ENCODE measurements at places on chromosomes 6 and 20.
A peak's percentile ranks its signal among the peaks of the same experiment; 100 is the strongest.

DNA sequence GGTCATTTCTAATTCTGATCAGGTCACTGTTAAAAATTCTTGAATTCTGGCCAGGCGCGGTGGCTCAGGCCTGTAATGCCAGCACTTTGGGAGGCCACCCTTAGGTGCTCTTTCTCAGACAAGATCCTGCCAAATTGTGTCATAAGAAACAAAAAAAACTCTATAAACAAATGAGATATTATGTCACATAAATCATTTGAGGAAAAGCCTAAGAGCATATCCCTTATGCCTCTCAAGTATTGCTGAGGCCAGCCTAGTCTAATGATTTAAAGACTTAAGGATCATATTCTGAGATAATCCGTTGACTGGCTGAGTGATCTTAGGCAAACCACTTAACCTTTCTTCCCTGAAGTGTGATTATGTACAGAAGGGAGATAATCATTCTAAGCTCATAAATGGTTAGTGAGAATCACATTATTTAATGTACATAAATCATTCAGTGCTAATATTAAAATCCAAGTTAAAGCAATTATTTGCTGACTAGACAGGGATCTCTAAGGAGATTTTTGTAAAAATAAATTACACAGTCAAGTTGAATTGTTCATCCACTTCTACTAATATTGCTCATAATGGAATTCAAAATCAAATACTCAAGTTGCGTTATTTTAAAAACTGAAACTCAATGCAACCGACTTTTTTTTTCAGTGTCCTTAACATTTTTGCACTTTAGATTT is 365.4 kb downstream of the PHF3 start:
- DNase-seq: no peak

DNA sequence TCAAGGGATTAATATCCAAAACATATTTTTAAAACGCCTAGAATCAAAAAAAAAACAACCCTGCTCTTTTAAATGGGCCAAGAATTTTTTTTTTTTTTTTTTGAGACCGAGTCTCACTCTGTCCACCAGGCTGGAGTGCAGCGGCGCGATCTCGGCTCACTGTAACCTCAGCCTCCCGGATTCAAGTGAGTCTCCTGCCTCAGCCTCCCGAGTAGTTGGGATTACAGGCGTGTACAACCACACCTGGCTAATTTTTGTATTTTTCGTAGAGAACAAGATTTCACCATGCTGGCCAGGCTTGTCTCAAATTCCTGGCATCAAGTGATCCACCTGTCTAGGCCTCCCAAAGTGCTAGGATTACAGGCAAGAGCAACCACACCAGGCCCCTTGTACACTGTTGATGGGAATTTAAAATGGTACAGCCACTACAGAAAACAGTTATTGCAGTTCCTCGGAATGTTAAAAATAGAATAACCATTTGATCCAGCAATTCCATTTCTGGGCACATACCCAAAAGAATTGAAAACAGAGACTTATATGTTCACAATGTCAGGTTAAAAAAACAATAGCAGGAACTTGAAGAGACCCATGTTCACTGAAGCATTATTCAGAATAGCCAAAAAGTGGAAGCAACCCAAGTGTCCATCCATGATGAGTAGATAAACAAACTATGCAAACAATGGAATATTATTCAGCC is 3.1 kb upstream of the MYL9 start:
- no peak for DNase-seq

DNA sequence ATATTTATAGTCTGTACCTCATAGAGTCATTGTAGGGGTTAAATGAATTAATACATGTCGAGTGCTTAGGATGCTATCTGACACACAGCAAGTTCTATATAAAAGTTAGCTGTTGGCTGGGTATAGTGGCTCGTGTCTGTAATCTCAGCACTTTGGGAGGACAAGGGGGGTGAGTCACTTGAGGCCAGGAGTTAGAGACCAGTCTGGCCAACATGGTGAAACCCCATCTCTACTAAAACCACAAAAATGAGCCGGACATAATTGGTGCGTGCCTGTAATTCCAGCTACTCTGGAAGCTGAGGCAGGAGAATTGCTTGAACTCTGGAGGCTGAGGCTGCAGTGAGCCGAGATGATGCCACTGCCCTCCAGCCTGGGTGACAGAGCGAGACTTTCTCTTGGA is 222.9 kb downstream of the UBE3D start:
- DNase-seq: peak; percentile 17

DNA sequence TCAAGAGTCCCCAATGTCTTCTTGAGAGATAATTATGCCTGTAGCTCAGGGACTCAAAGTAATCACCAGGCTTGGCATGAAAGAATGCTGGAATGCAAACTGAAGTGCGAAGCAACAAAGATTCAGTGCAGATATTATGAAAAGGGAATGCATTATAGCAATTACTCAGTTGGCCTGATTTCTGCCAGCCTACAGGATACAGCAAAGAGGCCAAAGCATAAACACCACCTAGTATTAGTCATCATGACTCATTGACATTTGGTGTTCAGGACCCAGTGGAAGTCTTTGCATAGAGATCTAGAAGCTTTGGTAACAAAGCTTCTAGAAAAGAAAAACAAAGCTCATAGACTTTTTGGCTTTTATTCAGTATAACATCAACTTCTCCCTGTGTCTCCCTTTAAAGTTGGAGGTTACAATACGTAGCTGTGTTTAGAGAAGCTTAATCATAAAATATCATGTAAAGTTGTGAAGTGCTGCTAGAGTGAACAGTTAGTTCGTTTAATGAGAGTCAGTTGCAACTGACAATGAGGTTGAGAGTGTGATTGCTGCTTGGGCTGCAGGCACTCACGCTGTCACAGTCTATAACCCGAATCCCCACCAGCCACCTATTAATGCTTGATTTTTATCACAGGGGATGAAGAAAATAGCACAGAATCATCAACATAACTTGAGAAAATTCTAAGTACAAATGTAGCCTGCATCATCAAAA is 932.7 kb downstream of the TFAP2A start:
- DNase-seq: peak; percentile 90

- no peak for DNase-seq
Measured at GRCh38 chr20:12203981-12204380, 286.3 kb downstream of the BTBD3 start.

DNA sequence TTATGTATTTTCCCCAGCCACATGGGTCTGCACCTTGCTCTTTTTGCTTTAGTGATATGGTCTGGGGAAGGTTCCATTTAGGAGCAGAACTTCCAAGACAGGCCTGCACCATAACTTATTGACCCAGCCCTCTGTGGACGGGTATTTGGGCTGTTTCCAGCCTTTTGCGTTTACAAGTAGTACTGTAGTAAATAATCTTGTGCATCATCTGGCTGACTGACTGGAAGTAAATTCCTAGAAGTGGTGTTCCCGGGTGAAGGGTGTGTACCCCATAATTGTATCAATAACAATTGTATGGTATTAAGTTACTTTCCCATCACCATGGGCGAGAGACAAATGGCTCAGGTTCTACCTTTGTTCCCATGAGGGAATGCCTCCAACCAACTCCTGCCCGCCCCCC is 31.6 kb downstream of the SPDEF start:
- no peak for DNase-seq

DNA sequence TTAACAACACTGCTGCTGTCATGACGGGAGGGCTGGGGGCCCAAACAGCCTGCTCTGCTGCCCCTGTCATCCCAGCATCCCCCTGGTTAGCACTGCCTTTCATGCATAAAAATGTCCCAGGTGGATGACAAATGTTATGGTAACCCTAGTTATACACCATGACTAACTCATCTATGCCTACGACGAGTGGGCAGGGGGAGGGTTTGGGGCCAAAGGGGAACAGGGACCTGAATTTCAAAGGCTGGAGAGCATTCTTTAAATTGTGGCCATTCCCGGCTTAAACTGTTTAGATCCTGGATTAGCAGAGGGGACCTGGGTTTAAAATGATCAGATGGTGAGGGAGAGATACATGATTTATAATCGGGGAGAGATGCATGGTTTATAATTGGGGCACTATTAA is 24.4 kb downstream of the GNAS-AS1 start:
- DNase-seq: no peak

GRCh38 chr6:55869674-55870073 is 5.7 kb downstream of the BMP5 start:
- DNase-seq: peak; percentile 28

DNA sequence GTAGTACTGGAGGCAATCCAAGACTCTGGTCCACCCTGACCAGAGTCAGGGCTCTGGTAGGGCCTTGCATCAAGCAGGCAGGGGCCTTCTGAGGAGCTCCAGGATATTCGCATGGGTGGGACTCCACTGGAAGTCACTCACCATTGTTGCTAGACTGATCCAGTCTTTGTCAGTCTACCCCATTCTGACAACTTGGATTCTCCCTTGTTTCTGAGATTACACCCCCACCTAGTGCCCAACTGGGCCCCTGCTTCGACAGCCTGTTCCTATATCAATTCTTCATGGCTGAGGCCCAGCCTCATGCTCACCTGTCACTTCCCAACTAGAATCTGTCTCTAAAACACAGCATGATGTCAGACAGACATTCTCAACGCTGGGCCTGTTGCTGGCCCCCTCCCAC is 5.2 kb downstream of the SLC35D3 start:
- DNase-seq: peak; percentile 8

GRCh38 chr6:119322034-119322433 is 27.5 kb downstream of the MAN1A1 start:
- no peak for DNase-seq

DNA sequence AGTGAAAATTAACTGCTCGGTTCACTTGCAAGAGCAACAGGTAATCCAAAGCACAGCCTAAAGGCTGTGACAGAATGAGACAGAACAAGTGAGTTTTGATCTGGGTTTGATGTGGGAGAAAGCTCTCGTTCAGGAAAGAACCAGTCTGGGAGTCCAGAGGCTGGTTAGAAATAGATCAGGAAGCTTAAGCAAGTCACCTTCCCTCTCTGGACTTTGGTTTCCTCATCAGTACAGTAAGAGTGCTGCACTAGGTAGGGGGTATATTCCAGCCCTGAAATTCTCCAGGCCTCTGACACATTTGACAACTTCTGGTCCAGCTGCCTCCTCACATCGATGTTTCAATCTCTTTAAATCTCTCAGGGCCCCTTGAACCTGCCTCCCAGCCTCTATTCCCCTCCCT is 33.7 kb upstream of the MDGA1 start:
- no peak for DNase-seq

- no peak for DNase-seq
Measured at GRCh38 chr20:48725555-48725991, 102.2 kb downstream of the PREX1 start.

- no peak for DNase-seq
Measured at GRCh38 chr20:63491078-63491477, 7.8 kb downstream of the EEF1A2 start.

GRCh38 chr6:92790381-92790780 is 629.0 kb downstream of the EPHA7 start:
- DNase-seq: no peak

GRCh38 chr6:87553159-87553765 is 36.5 kb downstream of the RARS2 start:
- no peak for DNase-seq

GRCh38 chr20:51738877-51739447 is 29.2 kb downstream of the ATP9A start:
- no peak for DNase-seq

- no peak for DNase-seq
Measured at GRCh38 chr6:170083236-170084051, 207.4 kb downstream of the DLL1 start.

- DNase-seq: peak; percentile 50
Measured at GRCh38 chr6:113854531-113855499, 2.3 kb upstream of the MARCKS start.

- no peak for DNase-seq
Measured at GRCh38 chr20:46960536-46960935, 65.9 kb downstream of the EYA2 start.

DNA sequence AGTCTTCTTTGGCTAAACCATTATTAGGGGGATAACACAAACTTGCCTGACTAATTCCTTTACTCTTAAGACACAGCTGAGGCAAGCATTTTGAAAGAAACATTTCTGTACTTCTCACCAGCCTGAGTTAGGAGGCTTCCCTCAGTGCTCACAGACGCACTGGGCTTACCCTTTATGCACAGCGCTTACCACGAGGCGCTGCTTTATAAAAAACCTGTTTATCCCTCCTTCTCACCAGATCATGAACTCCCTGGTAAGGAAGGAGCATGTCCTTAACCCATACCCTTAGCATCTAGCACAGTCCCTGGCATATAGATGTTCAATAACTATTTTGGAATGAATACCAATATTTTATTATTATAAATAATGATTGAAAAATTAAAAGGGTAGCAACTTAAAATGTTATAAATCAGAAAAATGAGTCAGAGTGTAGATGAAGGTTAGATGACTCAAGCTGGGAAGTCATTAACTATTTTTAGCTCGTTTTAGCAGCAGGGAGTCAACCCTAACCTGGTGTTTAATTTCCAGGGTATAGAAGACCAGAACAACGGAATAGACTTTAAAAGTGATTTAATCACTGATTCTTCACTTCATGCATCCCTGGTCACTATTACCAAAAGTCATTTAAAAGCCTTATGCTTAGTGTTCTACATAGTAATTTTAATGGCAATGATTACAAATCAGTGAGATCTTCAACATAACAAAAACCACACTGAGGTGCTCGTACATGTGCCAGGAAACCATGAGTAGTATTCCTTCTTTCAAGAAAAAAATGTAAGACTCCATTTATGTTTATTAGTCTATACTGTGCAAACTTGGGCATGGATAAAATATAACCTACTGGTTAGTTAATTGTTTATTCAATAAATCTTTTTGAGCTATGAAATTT is 4.1 kb upstream of the TPD52L1 start:
- peak; percentile 65 for DNase-seq

- peak; percentile 23 for DNase-seq
Measured at GRCh38 chr6:51432481-51432880, 613.8 kb downstream of the TFAP2B start.

GRCh38 chr6:79812195-79812594 is 135.2 kb downstream of the ELOVL4 start:
- DNase-seq: no peak

GRCh38 chr6:169232507-169232931 is 21.1 kb downstream of the THBS2 start:
- DNase-seq: no peak

DNA sequence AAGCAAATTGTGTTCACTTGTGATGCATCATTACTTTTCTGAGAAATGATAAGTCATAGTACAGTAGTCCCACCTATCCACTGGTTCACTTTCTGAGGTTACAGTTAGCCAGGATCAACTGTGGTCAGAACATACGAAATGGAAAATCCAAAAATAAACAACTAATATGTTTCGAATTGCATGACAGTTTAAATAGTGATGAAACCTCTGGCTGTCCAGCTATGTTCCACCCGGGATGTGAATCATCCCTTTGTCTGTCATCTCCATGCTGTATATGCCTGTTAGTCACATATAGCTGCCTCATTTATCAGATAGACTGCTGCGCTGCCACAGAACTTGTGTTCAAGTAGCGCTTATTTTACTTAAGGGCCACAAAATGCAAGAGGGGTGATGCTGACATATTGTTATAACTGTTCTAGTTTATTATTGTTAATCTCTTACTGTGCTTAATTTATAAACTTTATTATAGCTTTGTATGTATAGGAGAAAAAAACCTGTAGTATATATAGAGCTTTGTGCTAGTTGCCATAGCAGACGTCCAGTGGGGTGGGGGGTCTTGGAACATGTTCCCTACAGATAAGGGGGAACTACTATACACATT is 29.2 kb downstream of the AFDN start:
- peak; percentile 95 for DNase-seq

GRCh38 chr20:61561111-61561830 is 309.2 kb downstream of the CDH4 start:
- no peak for DNase-seq
